Stimulated activated CD4-positive, alpha-beta T cell treated with anti-CD3 and anti-CD28 coated beads, TNF-alpha, amount 100 ng/mL, for 24 hours (primary cell): ENCODE measurements at places on chromosomes 2 and 18.

DNA sequence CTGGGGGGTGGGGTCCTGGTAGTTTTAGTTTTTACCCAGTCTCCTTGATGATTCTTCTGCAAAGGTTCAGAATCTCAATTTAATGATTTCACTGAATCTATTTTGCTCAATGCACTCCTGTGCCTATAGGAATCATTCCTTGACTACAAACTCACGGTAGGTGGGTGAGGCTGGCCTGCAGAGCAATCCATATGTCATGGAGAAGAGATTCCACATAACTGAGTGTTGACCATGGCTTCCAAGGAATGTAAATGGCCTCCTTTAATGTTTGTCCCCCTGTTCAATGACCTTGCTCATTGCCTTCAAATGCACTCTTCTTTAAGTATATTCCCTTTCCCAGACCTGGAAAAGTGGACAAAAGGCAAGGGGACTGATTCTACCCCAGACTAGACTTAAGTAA is 12.5 kb downstream of the FAP start:
- DNase-seq: no peak

GRCh38 chr2:133574620-133575019 is 6.4 kb upstream of the NCKAP5 start:
- no peak for DNase-seq

- no peak for DNase-seq
These were observed 59.4 kb upstream of the UPP2 start for GRCh38 chr2:158042245-158042644.

- no peak for DNase-seq
These were observed 141.7 kb downstream of the OTX1 start for GRCh38 chr2:63192169-63192888.

- no peak for DNase-seq
These were observed 84.0 kb downstream of the DPP4 start for GRCh38 chr2:161990036-161990435.

- DNase-seq: no peak
These were observed 674.3 kb upstream of the POU3F3 start for GRCh38 chr2:104179644-104180043.

DNA sequence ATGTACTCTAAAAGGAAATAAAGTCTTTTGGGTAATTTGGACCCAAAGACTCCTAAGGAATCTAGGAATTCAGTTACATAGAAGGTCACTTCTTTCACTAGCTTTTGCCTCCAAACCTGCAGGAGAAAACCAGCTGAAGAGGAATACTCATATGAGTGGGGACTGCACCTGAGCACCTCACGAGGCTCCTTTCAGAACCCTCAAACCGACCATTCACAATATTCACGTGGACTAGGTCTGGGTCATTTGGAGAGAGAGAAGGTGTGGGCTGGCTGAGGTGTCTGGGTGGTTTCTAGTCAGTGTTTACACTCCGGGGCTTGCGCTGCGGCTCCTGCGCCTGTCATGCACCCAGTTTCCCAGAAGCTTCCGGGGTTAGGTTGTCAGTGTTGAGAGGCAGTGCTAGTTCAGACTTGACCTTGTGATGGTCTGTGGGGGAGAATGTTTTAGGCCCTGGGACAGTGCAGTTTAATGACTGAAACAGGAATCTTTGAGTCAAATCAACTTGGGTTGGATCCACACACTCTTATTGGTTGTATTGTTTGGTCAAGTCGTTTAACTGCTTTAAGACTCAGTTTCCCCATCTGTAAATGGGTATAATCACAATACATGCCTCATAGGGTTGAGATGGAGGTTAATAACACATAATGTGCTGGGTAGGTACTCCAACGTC is 78.4 kb downstream of the LIMS1 start:
- peak; percentile 34 for DNase-seq

DNA sequence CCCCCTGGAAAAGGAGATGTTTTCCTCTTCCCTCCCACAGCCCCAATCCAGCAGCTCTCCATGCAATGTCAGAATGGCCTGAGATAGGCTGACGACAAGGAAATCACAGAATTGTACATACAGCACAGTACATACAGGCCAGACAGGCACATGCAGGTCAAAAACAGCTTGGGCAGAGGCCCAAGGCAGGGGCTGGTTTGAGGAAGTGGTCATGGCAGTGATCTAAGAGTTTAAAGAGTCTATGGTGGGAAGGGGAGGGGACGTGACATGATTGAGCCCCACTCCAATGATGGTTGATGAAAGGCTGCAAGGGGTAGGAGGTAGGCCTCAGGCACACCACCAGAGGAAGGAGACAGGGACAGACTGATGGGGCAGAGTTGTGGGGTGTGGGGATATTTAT is 4.3 kb downstream of the DCTN1 start:
- DNase-seq: no peak

DNA sequence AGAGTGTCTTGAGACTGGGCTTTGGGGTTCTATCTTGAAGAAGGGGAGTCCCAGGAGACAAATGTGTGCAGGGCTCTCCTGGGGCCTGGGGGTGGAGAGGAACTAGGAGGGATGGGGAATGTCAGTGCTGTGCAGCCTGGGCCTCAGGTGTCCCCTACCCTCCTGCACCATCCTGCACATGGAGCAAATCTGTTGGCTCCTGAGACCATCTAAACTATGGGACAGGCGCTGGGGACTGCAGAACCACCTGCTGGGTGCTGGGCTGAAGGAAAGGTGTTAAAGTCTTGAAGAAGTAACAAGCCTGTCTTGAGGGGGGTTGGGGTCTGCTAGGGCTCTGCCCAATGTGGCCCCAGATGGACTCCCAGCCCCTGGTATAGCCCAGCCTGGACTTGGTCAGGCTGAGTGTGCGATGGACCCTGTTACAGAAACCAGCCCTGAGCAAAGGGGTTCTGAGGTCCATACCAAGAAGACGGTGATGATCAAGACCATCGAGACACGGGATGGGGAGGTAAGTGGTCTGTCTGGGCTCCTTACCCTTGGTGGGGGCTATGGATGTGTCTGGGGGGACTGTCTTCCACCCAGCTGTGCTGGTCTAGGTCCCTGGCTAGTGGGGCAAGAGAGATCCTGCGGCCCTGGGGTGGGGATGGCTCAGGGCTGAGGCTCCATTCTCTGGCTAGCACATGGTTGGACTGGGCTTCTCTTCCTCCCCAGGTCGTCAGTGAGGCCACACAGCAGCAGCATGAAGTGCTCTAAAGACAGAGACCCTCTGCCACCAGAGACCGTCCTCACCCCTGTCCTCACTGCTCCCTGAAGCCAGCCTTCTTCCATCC is 7.3 kb downstream of the DES start:
- no peak for DNase-seq

GRCh38 chr2:21928292-21928691 is 804.5 kb downstream of the TDRD15 start:
- DNase-seq: no peak

DNA sequence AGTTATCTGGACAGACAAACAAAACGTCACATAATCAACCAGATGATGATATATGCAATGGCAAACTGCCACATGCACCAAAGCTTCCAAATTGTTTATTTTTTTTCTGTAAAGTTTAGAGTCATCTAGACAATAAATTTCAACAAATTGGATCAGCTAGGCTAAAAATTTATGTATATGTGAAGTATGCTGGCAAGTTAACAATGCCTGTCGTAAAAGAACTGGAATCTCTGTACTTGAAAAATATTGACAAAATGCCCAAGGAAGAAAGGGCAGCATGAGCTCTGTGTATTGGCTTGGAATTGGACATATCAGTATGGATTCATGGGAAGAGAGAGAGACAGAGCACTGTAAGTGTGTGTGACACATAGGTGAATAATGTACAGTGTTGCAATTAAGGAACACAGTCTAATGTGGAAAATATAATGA is 309.8 kb downstream of the ERBB4 start:
- no peak for DNase-seq

- no peak for DNase-seq
These were observed 23.4 kb upstream of the RMP24 start for GRCh38 chr18:35949090-35949489.

- DNase-seq: no peak
These were observed 1386.5 kb downstream of the RPIA start for GRCh38 chr2:90077948-90078347.

GRCh38 chr2:226411727-226412360 is 387.8 kb downstream of the IRS1 start:
- no peak for DNase-seq

GRCh38 chr2:9423922-9424272 is 443 bp downstream of the CPSF3 start:
- peak; percentile 8 for DNase-seq

- no peak for DNase-seq
These were observed 195.7 kb upstream of the ID2 start for GRCh38 chr2:8486141-8486540.

- no peak for DNase-seq
These were observed 44.3 kb upstream of the TGIF1 start for GRCh38 chr18:3405713-3406112.

DNA sequence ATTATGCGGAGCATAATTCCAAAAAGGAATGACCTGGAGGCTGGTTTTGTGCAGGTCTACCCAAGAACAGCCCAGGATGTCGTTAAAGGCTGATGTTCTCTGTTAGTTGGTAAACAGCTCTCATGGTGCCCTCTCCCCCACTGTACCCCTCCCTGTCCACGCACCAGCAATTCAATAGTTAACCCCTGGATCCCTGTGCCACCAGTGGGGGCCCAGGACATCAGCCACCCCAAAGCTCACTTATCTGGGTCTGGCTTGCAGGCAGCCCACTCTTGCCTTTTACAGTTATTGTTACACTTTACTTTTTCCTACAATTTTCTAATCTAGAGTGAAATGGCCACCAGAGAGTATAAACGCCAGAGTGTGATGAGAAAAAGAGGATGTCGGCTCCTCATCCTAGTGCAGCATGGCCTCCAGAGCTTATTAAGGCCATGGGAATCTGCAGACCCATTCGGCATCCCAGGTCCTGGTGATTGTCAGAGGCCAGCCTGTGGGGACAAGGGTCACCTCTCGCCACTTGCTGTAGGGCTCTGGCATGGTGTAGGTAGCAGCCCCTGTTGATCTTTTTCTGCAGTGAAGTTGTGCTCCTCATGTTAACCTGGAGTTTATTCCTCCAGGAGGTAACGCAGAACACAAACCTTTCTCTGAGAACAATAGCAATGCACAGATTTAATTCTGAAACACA is 30.3 kb downstream of the TWIST2 start:
- no peak for DNase-seq

- DNase-seq: no peak
These were observed 40.0 kb upstream of the NCKAP5 start for GRCh38 chr2:133608291-133608690.

- no peak for DNase-seq
These were observed 71.4 kb downstream of the KLHL29 start for GRCh38 chr2:23456396-23456795.

GRCh38 chr2:106851881-106852501 is 34.0 kb downstream of the ST6GAL2 start:
- DNase-seq: no peak

DNA sequence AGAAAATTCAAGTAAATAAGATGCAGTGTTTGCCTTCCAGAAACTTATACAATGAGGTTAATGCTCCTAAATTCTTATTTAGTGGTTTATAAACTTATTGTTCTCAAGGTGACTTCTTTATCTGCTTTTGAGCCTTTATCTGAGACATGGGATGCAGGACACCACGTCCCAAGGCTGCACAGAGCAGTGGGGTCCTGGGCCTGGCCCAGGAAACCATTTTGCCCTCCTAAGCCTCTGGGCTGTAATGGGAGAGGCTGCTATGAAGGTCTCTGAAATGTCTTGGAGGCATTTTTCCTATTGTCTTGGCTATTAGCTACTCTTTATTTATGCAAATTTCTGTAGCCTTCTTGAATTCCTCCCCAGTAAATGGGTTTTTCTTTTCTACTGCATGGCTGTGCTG is 652.6 kb upstream of the SETBP1 start:
- no peak for DNase-seq

DNA sequence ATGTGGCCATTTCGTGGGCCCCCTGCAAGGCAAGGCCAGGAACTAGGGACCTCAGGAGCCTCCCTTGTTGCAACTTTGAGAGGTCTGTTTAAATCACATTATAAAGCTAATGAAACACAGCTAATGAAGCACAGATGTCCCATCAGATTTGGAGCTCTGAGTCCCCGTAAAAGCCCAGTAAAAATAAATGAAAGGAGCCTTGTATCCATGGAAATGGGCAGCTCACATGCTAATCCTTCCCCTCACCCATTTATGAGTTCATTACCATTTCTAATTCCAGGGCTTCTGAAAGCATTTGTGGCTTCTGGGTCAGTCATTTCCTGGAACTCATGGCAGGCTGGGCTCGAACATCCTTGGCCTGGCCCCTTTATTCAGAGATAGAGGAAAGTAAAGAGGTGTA is 274.8 kb downstream of the SS18 start:
- DNase-seq: no peak

GRCh38 chr2:18804536-18804935 is 215.2 kb upstream of the NT5C1B start:
- DNase-seq: no peak

- DNase-seq: no peak
These were observed 805.6 kb upstream of the ZEB2 start for GRCh38 chr2:145325485-145325884.

DNA sequence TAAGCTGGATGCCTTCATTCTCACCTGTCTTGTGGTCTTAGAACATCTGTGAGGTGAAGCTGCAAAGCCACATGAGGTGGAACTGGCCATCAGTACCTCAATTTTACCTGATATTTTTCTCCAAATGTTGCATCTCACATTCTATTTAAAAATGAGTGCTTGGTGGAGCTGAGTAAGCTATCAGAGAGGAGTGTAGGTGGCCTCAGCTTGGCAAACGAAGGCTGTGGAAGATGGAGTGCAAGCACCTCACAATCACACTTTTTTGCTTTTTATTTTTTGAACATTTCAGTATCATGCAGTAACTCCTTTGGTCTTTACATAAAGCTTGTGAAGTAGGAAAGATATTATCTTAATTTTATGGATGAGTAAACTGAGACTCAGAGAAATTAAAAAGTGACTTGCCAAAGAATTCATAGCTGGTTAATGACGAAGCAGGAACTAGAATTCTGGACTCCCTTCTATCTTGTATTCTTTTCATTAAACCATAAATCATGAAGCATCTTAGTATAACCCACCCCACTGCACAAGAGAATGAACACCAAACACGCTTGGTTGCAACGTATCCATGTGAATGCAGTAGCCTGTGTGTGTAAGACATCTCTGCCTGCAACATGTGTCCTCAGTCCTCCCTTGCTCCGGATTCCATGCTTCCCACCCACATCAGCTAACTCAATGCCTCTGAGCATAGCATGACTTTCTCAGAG is 27.2 kb downstream of the C2orf49 start:
- no peak for DNase-seq

DNA sequence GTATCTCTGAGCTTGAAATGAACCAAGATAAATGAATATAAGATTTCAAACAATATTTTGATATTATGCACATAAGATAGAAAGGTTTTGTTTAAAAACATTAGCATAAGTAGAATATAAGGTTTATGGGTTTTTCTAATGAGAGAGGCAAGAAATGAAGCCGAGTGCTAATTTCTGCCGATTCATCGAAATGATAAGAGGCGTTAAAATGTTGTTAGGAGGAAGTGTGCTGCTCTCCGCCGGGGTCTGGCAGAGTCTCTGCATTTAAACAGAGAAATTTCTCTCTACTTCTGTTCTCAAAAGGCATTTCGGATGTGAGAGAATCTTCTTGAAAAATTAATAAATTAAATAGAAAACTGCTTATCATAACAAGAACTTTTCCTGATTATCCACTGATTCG is 83.6 kb downstream of the MRPS9 start:
- DNase-seq: no peak
